ENCODE measurements at places on chromosomes 3 and 15.

DNA sequence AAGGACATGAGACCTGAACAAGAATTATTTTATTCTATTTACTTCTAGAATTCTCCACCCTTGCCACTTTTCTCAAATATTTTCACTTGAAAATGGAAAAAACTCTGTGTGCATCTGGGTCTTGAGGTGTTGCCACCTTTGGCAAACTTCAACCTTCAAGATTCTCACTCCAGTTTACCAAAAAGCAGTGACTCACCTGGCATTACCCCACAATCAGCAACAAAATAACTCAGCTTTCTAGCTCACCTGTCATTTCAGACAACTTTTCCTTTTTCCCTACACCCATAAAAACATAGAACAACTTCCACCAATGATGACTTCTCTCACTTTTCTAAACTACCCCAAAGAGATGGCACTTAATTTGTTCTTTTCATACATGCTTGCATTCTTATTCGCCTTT lies 115.8 kb downstream of the DUT start:
- no peak for DNase-seq

GRCh38 chr3:5054098-5054497 lies 68.0 kb upstream of the ARL8B start:
- no peak for DNase-seq

GRCh38 chr3:110318108-110318507 lies 753.5 kb upstream of the NECTIN3 start:
- DNase-seq: no peak

GRCh38 chr15:39548561-39548960 lies 32.3 kb upstream of the THBS1 start:
- DNase-seq: no peak

DNA sequence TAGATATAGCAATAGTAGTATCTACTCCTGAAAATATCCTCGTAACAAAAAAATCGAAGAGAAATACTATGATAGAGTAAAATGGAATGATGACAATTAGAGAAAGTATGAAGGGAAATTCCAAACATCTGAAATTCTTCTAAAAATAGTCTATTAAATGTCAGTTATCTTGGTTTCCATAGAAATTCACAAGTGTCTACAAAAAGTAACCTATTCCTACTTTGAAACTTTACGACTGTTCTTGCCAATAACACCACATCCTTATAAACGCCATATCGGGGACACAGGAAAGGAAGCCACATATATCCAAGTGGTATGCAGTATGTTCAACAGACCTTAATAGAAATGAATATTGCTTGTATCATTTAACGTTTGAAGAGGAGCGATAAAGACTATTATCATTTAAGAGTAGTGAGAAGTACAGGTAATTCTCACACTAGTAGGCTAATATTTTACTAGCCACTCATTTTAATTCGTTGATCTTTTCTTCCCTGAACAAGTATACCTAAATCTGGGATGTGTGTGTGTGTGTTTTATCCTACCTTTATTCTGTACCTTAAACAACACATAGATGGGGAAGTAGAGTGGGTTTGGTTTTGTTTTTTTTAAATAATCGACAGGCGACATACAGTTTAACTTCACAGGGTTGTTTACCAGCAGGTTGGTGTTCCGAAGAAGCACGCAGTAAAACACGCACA lies 1.2 kb downstream of the GPR176 start:
- no peak for DNase-seq

DNA sequence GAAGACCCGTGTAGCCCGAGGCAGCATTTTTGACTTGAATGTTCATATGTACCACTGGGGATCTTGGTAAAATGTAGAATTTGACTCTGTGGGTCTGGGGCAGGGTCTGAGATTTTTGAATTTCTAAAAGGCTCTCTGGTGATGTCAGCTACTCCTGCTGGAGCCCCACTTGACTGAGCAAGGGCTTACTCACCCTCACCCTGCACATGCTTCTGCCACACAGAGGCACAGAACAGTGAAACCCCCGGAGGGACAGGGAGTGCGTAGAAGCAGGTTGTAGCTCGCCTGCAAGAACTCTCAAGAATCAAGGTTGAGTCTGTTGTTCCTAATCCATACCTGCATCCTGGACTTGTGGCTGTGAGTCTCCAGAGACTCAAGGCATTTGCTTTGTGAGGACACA lies 41.1 kb downstream of the SLCO3A1 start:
- no peak for DNase-seq

- no peak for DNase-seq
Measured at GRCh38 chr3:184439096-184439495, 59.2 kb downstream of the CHRD start.

GRCh38 chr3:152302521-152303021 lies 33.8 kb downstream of the MBNL1 start:
- DNase-seq: no peak

DNA sequence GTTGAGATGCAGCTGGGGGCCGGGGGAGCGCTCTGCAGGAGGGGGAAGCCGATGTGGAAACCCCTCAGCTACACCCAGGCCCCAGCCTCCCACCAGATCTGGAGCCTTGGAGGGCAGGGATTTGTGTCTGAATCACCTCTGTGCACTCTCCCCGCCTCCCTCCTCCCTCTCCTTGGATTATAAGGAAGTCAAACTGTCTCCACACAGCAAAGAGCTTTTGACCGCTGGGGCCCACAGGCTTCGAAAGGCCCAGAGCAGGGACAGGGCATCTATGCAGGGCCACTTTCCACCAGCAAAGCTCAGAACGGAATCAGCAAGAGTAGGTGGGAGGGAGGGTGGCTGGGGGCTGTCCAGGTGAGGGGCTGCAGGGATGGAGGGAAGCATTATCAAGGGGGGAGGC lies 68.9 kb downstream of the IQSEC1 start:
- DNase-seq: no peak

Measured in stimulated activated CD8-positive, alpha-beta memory T cell treated with anti-CD3 and anti-CD28 coated beads, Interleukin-15, amount 100 ng/mL, for 48 hours (primary cell).